ENCODE measurements at places on chromosomes 3 and 15. TPM values are rescaled to one million over a fixed set of nuclear protein-coding genes. Genes with fewer than 3 reads are reported as not detected.

The PLA2G4E gene
- polyA plus RNA-seq: not detected

The FOXL2 gene
- polyA plus RNA-seq: not detected

The CACNA1D gene
- polyA plus RNA-seq: 0.06 TPM

The GHSR gene
- not detected for polyA plus RNA-seq

The GPR27 gene
- 0.79 TPM for polyA plus RNA-seq

The NKIRAS1 gene
- polyA plus RNA-seq: 3.8 TPM

The GOLGA8S gene
- polyA plus RNA-seq: not detected

The ABHD2 gene
- 27.8 TPM for polyA plus RNA-seq

The TRAT1 gene
- polyA plus RNA-seq: 367 TPM

The RLBP1 gene
- not detected for polyA plus RNA-seq

The RBPMS2 gene
- polyA plus RNA-seq: not detected

The OR5H15 gene
- polyA plus RNA-seq: not detected

The CLSTN2 gene
- not detected for polyA plus RNA-seq

The FRMD5 gene
- not detected for polyA plus RNA-seq

The CXCR6 gene
- polyA plus RNA-seq: 6.1 TPM

The IQCF5 gene
- polyA plus RNA-seq: not detected

The SKIL gene
- polyA plus RNA-seq: 4.4 TPM

The GOLGA6B gene
- not detected for polyA plus RNA-seq

The CTXN2 gene
- polyA plus RNA-seq: not detected

The HACD3 gene
- polyA plus RNA-seq: 35.6 TPM

The TIGIT gene
- 25.8 TPM for polyA plus RNA-seq

The CDHR4 gene
- not detected for polyA plus RNA-seq

The SLC27A2 gene
- 0.93 TPM for polyA plus RNA-seq

The AGTR1 gene
- not detected for polyA plus RNA-seq

The KLF13 gene
- 82.2 TPM for polyA plus RNA-seq

The IL5RA gene
- polyA plus RNA-seq: 1.1 TPM

The ALDH1L1 gene
- polyA plus RNA-seq: not detected

The ANKRD34C gene
- not detected for polyA plus RNA-seq

The KNG1 gene
- not detected for polyA plus RNA-seq

The PLCB2 gene
- polyA plus RNA-seq: 22.6 TPM

The STRA6 gene
- polyA plus RNA-seq: not detected

The GXYLT2 gene
- not detected for polyA plus RNA-seq

The ADGRG7 gene
- not detected for polyA plus RNA-seq

The SNX22 gene
- 0.32 TPM for polyA plus RNA-seq

The SLC12A1 gene
- not detected for polyA plus RNA-seq

The SERPINI2 gene
- not detected for polyA plus RNA-seq

The C2CD4A gene
- 0.08 TPM for polyA plus RNA-seq

The CKMT1A gene
- not detected for polyA plus RNA-seq

The ATP13A4 gene
- polyA plus RNA-seq: not detected

The ILDR1 gene
- polyA plus RNA-seq: not detected

The POLQ gene
- polyA plus RNA-seq: 0.11 TPM

The DNAH1 gene
- 1.2 TPM for polyA plus RNA-seq

The P2RY14 gene
- polyA plus RNA-seq: 0.36 TPM

The ZIC4 gene
- not detected for polyA plus RNA-seq

The COL8A1 gene
- not detected for polyA plus RNA-seq

Measured in CD4-positive, alpha-beta memory T cell (primary cell).